ENCODE measurements at places on chromosomes 11 and 22.

DNA sequence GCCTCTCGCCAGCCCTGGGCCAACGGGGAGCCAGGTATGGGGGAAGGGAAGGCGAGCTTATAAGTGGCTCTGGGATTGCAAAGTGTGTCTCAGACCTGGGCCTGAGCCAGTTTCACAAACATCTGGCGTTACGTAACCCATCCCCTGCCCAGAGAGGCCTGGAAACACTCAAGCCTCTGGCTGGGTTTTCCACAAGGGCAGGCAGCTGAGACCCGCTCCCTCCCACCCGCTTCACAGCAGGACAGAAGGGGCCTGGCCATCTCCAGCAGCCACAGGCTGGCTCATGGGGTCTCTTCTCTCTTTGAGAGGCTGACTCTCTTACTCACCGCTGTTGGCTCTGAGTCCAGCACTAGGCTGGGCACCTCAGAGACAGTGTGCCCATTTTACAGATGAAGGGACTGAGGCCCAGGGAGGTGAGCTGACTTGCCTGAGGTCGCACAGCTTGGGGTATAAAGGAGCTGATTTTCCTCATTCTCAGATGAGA, 44.5 kb downstream of the TRIOBP start:
- DNase-seq: no peak

DNA sequence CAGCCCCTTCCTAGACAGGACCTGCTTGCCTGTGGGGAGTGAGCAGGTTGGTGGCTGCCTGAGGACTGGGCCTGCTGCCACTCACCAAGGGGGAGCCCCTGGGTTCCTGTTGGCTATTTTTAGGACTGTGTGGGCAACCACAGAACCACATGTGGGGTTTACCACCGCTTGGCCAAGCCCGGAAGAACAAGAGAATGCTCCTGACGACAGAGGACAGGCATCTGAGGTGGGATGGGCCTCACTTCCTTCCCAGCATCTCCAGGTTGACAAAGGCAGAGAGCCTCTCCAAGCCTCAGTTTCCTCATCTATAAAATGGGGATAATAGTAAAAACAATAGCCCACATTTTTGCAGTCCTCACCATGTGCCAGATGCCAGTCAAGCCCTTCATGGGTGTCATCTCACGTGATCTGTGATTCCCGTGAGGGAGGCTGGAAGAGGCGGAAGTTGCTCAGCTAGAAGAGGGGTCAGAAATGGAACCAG, 43.6 kb downstream of the LRRC32 start:
- no peak for DNase-seq

GRCh38 chr11:9759519-9760192, 95.8 kb downstream of the SWAP70 start:
- DNase-seq: no peak

DNA sequence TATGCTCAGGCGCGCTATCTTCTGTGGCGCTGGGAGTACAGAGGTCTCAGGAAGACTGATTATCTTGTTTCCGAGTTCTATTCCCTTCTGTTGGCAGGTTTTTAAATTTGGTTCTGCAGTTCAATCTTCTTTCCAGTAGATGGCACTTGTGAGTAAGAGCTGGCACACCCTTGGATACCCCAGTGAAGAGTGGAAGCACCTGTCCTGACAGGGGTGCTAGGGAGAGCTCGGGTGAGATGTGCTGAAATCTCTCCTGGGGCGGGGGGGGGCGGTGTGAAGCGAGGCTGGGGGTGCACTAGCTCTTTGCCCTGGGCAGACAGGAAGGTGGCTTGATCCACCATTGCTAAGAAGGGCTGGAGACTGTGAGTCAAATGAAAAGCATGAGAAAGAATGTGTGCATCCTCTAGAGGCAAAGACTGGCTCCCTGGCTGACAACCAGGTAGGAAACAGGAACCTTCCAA, 679.9 kb upstream of the CCDC179 start:
- DNase-seq: peak; percentile 55

- no peak for DNase-seq
These were observed 654 bp upstream of the SYT8 start for GRCh38 chr11:1834062-1834610.

GRCh38 chr11:59708537-59708936, 5.1 kb downstream of the OR10V1 start:
- DNase-seq: no peak

DNA sequence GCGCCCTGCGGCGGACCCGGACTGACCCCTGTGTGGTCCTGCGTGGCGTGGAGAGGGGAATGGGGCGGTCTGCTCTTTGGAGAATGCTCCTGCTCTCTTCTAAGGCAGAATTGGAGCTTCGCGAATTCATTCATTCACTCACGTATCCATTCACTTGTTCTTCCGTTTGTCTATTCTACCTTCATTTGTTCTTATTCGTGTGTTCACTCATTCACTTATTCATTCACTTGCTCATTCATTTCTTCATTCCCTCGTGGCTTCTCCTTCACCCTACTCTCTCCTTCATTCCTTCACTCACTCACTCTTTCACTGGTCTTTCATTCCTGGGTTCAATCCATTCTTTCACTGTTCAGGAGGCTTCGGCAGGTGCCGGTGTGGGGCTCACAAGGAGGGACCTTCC, 69.6 kb downstream of the WNT7B start:
- no peak for DNase-seq

- DNase-seq: no peak
These were observed 22.3 kb upstream of the SLC36A4 start for GRCh38 chr11:93220078-93220477.

- no peak for DNase-seq
These were observed 8.4 kb upstream of the LMO2 start for GRCh38 chr11:33900159-33900840.

DNA sequence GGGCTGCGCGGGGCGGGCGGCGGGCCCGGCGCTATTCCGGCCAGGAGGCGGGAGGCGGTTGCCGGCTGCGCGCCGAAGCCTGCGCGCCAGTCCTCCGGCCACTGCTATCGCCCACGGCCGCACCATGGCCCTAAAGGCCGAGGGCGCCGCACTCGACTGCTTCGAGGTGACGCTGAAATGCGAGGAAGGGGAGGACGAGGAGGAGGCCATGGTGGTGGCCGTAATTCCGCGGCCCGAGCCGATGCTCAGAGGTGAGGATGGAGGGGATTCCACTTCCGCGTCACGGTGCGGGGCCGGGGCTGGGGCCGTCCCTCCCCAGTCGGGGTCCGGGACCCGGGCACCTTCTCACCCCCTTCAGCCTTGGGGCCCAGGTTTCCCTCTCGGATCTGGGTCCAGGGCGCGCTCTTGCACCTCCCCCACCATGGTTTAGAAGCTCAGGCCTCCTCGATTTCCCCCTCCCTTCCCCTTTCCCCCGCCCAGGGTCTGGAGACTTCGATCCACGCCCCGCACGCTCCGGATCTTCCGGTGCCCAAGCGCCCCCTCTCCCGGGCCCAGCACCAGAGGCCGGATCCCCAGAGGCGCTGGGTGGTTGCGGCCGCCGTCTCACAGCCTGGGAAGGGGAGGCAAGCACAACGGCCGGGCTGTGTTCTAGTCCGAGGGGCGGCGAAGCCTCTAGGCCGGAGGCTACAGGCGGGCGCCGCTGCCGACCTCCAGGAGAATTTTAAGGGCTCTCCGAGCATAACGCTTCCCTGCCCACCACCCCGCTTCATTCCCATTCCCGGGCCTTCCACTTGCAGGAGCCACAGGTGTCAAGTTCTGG, 517 bp downstream of the SPINDOC start:
- no peak for DNase-seq

DNA sequence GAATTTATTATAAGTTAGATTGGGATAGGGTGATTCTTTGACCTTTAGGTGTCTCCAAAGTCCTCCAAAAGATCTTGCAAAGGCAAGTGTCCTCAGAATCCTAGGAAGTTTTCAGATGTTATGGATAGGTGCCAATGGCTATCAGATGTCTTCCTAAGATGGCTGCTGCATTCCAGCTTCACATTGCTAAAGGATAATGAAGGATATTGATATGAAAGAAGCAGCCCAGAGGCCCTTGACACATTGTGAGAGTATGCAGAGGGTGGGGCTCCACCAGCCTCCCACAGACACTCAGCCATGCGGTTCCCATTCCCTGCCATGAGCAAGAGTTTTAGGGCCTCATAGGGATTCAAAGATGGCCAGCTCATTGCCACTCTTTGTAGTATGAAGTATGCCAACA, 22.3 kb upstream of the GLYATL2 start:
- no peak for DNase-seq

DNA sequence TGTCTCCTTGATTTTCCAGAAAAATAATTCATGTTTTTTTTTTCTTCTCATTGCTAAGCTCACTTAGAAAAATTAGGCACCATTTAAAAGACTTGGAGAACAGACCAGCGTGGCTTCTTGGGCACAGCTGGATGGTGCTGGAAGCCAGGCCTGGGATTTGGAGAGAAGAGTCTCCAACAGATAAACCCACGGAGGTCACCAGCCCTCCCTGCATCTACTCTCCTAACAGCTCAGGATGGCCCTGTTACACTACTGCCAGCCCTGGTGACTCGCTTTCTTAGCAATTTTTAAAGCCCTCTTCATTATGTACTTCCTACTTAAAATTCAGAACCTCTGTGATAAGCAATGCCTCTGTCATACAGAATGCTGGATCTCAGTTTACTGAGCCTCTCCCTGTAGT, 1.7 kb downstream of the PTH start:
- DNase-seq: no peak

- DNase-seq: no peak
These were observed 444.1 kb downstream of the SOX6 start for GRCh38 chr11:15912291-15912690.

GRCh38 chr11:110022548-110022947, 70.6 kb upstream of the ZC3H12C start:
- DNase-seq: no peak

DNA sequence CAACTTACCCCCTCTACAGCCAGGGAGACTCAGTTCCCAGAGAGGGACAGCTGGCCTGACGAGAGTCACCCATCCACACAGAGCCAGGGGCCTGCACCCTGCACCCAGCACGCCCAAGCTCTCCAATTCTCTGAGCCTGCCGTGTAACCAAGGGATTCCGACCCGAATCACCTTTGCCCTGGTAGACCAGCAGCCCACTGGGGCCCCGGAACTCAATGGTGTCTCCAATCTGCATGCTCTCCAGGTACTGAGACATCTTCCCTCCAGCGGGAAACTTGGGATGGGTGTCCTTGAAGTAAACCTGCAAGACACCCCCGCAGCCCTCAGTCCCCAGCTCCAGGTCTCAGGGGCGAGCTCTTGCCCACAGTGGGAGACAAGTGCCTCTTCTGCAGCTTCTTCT, 12.4 kb downstream of the ATP5MGL start:
- DNase-seq: no peak

GRCh38 chr11:113119966-113120736, 158.9 kb downstream of the NCAM1 start:
- DNase-seq: no peak

GRCh38 chr11:47775240-47775869, 8.2 kb upstream of the FNBP4 start:
- DNase-seq: no peak

GRCh38 chr11:85955531-85955930, 100.3 kb downstream of the CCDC83 start:
- no peak for DNase-seq

- DNase-seq: no peak
These were observed 1.6 kb downstream of the C1QTNF5 start for GRCh38 chr11:119338965-119339588.

DNA sequence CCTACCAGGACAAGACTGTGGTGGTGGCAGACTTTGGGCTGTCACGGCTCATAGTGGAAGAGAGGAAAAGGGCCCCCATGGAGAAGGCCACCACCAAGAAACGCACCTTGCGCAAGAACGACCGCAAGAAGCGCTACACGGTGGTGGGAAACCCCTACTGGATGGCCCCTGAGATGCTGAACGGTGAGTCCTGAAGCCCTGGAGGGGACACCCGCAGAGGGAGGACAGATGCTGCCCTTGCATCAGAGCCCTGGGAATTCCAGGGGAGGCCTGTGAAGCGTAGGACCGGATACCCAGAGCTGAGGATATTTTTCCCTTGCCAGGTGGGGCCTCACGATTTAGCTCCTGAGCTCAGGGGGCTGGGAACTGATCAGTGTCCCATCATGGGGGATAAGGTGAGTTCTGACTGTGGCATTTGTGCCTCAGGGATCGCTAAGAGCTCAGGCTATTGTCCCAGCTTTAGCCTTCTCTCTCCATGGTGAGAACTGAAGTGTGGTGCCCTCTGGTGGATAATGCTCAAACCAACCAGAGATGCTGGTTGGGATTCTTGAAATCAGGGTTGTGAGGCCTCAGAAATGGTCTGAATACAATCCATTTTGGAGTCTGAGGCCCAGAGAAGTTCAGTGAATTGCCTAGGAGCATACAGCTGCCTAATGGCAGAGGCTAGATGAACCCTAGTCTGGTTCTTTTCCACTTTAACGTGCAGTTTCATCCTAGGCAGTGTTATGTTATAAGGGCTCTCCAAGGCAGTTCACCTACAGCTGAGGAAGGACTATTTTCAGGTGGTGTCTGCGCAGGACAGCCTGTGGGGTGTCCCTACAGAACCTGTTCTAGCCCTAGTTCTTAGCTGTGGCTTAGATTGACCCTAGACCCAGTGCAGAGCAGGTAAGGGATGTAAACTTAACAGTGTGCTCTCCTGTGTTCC, 19.5 kb downstream of the PIK3IP1 start:
- no peak for DNase-seq
